ENCODE measurements at places on chromosomes 13 and 19. TPM values are rescaled to one million over a fixed set of nuclear protein-coding genes. Genes with fewer than 3 reads are reported as not detected.

DNA sequence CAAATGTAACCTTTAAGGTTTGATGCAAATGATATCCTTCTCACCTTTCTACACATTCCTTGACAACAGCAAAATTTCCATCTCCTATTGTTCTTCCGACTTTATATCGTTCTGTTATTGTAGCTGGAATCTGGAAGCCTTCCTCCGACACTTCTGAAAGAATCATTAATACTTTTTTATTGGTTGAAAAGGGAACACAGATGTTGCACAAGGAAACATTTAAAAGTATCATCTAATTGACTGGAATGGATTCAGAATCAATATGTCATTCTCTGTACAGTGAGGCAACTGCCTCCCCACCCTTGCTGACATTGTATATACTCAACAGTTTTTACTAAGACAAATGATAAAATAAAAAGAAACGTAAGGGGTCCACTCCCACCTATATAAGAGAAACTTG lies 295.2 kb downstream of the DCLK1 start:
- DNase-seq, result no peak

CKM gene
- total RNA-seq, result 0.85 TPM

GRCh38 chr19:46220038-46220615 lies 9.4 kb upstream of the IGFL1 start:
- no peak for DNase-seq

- DNase-seq, result no peak
These were observed 275.0 kb upstream of the MIR17HG start for GRCh38 chr13:91072486-91072885.

DNA sequence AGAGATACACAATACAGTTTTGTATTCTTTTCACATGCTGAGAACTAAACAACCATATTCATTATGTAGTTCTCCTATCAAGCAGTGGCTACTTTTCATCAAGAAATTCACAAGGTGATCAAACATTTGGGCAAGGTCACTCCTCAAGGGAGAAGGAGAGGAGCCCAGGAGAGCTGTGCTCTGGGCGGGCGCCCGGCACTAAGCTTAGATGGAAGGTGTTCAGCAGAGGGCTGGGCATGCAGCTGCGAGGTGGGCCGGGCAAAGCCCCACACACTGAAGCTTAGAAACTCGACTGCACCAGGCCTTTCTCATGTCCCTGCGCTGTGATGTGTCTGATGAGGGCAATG lies 30.4 kb upstream of the SPACA7 start:
- no peak for DNase-seq

DNA sequence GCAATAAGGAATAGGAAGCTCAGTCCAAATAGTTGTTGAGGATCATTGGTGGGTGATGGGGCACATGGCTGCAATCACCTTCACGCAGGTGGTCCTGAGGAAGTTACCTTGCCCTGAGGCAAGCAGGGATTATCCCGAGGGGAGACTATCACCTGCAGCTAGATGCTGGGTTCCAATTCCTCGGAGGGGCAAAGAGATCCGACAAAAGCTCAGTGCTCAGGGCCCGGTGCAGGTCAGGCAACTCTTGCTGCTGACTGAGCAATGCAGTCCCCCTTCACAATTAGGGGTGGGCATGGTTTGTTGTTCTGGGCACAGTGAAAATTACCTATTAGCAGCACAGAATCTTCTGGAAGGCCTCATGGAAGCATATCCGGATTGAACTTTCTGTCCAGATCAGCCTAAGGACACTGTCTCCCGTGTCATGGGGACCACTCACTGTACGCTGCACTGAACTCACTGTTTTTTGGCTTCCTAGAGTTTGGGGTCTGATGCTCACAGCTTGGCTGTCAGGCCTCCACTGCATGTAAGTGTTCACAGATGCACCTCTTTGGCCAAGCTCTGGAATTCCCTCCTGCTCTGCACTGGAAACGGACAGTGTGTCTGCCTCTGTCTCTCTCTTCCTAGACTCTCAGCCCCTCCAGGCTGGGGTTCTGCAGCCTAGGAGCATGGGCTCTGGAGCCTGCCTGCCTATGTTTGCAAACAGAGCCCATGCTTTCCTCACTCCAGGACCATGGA lies 372.7 kb downstream of the ZNF536 start:
- DNase-seq, result no peak

CEACAM3 gene
- total RNA-seq, result not detected

GRCh38 chr19:22604571-22605274 lies 29.4 kb upstream of the ZNF492 start:
- DNase-seq, result no peak

TRAPPC5 gene
- 69.8 TPM for total RNA-seq

TEX26 gene
- total RNA-seq, result not detected

LENG9 gene
- 14.4 TPM for total RNA-seq

GRCh38 chr19:1057176-1057855 lies 9.7 kb upstream of the ARHGAP45 start:
- no peak for DNase-seq

DNA sequence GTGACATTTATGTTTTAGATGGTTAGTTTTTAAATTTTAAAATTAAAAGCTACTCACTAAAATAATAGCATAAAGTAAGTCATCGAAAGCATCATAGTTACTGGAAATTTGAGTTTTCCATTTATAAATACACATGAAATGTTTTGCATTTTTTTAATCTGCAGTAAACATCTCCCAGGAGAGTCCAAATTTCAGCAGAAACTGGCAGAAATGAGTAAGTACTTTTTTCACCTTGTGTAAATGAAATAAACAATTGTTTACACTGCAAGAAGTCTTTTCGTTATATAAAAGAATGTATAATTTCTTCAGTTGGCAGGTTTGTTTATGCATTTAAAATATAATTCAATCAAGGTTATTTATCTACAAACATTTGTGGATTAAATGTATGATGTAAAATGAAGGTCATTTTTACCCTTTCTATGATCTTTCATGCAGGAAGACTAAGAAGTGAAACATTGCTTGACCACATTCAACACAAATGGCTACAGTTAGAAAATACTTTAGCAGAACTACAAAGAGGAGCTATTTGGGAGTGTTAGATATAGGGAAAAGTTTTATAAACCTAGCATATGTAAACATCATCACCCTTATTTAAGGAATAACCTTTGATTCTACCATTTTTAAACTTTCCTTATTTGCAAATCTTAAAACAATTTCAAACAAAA lies 55.6 kb downstream of the RCBTB2 start:
- no peak for DNase-seq

GRCh38 chr13:44780591-44781280 lies 204.6 kb upstream of the TSC22D1 start:
- DNase-seq, result no peak

IGLON5 gene
- not detected for total RNA-seq

ZNF581 gene
- total RNA-seq, result 23.8 TPM

- no peak for DNase-seq
These were observed 58.8 kb upstream of the ZNF681 start for GRCh38 chr19:23817519-23817918.

GRCh38 chr13:21228738-21229137 lies 52.3 kb downstream of the MRPL57 start:
- no peak for DNase-seq

GRCh38 chr13:79190932-79191331 lies 215.1 kb downstream of the RBM26 start:
- no peak for DNase-seq

DNA sequence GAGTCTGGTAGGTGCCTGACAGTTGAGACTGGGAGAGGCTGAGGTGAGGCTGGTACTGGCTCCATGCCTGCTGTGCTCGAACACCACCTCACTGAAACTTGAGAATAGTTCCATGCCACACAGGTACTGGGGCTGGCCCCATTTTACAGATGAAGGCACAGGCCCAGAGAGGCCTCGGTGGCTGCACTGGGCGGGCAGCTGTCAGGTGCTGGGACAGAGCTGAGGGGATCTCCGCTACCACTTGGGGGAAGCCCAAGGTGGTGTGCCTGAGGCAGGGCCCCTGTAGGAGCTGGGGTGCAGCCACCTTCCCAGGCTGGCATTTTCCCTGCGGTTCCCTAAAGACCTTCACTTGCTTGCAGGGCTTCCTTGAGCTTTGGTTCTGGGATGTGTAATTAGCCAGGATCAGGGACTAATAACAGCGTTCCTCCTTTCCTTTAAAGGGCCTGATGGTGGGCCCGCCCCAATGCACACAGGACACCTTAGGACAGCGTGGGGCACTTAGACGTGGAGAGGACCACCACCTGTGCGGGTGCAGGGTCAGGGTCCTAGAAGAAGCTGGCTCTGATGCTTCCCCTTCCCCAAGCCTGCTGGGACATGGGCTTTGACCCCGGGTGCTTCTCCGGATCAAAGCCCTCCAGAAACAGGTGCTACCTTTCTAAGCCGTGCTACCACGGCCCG lies 23.6 kb downstream of the CAPN12 start:
- DNase-seq, result no peak

GRCh38 chr19:10424011-10424637 lies 3.8 kb downstream of the PDE4A start:
- no peak for DNase-seq

ZNF681 gene
- 0.56 TPM for total RNA-seq

REX1BD gene
- total RNA-seq, result 36.3 TPM

- DNase-seq, result no peak
These were observed 720 bp upstream of the HNRNPL start for GRCh38 chr19:38850436-38850975.

GRCh38 chr13:111584870-111585269 lies 264.4 kb downstream of the TEX29 start:
- DNase-seq, result no peak

DNA sequence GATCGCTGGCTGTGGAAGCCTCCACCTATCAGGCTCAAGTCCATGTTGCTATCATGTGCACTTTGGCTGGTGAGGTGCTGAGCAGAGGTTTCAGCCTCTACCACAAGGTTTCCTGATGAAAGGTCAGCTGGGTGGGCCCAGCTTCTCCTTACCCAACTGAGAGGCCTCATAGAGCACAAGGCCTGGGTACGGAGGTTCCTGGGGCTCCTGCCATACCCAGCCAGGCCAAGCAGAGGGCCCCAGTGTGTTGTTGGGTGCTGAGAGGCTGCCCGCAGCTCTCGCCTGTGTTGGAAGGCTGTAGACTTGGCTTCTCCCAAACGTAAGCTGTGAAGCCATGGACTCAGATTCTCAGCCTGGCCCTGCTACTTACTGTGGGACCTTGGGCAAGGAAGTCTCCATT lies 28.2 kb downstream of the ACTN4 start:
- DNase-seq, result no peak

YJEFN3 gene
- 7.9 TPM for total RNA-seq
